ENCODE measurements at places on chromosomes 7 and 10.

- no peak for DNase-seq
Observed at GRCh38 chr10:36473122-36473521, 652.3 kb upstream of the ANKRD30A start.

- no peak for DNase-seq
Observed at GRCh38 chr10:17115683-17116082, 13.9 kb downstream of the CUBN start.

- no peak for DNase-seq
Observed at GRCh38 chr7:95102662-95103061, 195.3 kb downstream of the PPP1R9A start.

GRCh38 chr10:17409170-17409733 is 45.1 kb downstream of the ST8SIA6 start:
- DNase-seq = peak; percentile 56

DNA sequence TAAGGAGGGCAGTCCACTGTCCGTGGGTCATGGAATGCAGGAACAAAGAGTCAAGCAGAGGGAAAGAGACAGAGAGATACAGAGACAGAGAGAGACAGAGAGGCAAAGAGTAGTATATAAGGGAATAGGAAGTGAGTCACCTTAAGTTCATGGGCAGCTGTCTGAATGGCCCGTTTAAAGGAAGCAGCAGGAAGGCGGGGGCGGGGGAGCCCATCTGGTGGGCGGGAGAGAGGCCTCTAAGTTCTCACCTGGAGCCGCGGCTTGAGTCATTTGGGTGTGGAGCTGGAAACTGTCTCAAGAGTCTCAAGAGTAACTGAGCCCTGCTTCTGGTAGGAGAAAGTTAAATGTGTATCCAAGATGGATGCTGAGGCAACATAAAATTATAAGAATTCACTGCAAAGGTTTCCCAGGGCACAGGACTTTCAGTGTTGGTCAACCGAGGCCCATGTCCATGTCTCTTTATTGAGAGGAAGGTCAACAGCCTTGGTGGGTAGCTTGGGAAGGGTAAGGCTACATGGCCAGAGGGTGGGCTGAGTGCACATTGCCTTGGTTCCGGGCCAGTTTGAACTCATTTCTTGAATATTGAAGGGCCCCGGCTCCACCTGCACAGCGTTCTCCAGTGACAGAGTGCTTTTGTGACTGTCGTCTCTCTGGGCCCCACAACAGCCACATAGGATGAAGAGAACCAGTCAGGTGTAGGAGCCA is 85.5 kb upstream of the CACUL1 start:
- DNase-seq = no peak

DNA sequence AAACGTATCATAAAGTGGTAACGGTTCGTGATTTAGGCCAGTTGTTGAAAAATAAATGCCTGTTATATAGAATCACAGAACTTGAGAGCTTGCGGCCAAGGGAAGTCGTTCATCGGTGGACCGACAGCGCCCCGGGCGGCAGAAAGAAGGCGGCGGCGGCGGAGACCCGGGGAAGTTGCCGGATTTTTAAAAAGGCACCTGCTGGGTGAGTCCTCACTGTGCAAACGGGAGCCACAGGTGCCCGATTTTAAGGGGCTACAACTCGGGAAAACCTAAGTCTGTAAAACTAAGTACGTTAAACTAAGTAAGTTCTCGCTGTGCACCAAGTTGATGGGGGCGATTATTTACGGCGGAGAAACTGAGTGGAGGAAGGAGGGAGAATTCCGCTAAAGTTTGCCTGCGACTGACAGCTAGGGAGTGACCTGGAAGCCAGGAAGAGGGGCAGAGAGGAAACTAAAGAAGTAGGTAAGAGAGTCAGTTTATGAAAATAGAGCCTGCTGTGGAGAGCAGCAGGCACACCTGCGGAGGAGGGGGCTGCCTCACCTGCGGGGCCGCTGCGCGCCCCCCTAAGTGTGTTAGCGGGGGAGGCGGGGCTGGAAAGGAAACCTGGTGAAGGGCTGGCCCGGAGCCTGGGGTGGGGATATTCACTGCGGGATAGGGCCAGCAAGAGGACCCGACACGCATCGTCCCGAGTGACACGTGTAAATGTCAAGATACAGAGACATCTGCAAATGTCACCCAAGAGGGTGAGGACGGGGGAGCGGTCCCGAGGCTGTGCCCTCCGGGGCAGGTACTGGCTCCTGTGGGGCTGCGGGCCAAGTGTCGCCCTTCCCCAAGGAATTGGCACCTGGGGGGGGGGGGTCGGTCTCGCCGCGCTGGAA is 996 bp downstream of the ADAM12 start:
- DNase-seq = no peak

GRCh38 chr10:93357680-93358079 is 124.5 kb downstream of the MYOF start:
- DNase-seq = no peak

GRCh38 chr7:149866779-149867447 is 6.9 kb upstream of the ATP6V0E2 start:
- DNase-seq = no peak

- DNase-seq = no peak
Observed at GRCh38 chr10:43166207-43166879, 28.1 kb downstream of the CSGALNACT2 start.

DNA sequence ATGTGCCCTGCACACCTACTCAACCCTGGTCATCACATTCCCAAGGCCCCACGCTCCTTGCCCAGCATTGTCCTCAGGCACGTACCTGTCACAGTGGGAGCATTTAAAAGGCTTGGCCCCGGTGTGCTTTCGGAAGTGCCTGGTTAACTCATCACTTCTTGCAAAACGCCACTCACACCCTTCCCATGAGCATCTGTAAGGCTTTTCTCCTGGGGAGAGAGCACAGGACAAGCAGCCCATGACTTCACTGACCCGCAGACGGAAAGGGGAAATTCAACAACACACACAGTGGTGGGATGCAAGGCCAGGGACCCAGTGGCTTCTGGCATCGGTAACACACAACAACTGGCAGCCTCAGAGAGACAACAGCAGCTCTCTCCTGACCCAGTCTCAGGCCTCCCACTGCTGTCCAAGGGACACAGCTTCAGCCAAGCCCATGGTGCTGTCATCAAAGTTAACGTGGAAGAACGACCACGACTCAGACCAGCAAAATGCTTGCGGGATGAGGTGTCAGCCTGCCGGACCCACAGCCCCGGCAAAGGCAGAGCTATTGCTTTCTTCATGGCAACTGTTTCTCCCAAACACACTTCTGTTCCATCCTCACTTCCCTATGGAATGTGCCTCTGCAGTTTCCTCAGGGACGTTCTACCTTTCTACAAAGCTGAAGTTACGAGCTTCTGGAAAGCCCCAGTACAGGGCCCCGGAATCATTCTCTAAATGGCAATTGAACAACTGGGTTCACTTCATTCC is 4.8 kb downstream of the KLF6 start:
- no peak for DNase-seq

GRCh38 chr10:91804126-91804510 is 5.9 kb downstream of the TNKS2 start:
- no peak for DNase-seq

DNA sequence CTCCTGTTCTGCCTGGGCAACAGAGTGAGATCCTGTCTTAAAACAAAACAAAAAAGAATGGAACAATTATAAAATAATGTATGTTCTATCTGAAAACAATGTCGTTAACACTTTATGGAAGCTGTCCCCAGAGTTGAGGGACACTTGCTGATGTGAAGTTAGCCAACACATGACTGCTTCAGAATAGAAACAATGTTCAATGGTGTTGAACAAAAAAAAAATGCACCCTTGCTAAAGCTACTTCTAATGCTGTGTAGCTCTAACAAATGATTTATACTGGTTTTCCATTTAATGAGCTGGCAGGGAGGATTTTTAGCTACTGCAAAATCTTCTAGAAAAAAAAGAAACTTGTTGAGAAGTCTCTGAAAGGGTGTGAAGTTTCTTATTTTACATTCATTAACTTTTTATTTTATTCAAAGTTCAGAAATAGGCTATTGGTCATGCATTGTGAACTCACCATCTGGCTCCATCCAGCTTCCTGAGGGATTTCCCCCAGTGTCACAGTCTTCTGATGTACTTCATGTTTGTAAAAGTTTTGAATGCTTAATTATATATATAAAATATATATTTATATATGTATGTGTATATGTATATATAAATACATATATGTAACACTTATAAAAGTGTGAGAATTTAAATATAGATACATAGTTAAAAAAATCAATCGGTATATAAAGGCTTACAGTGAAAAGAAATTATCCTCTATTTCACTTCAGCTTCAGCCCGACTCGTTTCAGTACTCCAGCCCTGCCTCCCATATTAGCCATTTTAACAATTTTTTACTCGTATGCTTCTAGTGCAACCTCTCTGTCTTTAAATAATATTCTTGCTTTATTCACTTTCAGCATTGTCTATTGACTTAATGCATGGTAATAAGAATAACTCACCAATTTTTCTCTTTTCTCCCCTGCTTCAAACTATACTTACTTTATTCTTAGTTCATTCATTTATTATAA is 35.0 kb downstream of the HDAC9 start:
- DNase-seq = no peak

DNA sequence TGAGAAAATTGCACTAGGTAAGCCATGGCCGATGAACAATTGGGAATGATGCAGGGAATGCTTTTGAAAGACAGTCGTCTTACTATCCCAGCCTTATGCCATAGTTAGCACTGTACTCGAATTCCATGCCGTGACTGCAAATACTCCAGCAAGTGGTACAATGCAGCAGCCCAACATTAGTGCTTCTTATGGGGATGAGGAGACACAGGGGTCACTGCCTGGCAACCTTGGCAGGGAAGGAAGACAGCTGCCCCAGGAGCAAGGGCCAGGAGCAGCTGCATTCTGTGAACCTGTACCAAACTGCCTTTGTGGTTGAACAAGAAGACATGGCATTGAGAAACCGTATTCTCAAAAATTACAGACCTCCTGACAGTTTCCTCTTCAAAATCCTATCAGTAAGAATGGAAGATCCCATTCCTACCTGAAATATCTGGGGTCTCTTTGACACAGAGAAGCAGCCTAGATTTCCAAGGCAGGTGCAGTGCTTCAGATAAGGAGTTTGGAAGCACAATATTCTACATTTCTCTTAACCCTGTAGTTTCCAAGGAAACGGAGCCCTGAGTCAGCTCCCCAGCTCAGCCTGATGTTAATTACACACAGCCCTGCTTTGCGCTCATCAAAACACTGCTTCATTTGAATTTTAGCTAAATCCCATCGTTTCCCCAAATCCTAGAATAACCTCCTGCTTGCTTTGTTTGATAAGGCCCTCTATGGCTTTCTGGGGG is 49.0 kb upstream of the FRMD4A start:
- DNase-seq = no peak

GRCh38 chr10:119283818-119284217 is 76.4 kb downstream of the GRK5 start:
- DNase-seq = no peak

DNA sequence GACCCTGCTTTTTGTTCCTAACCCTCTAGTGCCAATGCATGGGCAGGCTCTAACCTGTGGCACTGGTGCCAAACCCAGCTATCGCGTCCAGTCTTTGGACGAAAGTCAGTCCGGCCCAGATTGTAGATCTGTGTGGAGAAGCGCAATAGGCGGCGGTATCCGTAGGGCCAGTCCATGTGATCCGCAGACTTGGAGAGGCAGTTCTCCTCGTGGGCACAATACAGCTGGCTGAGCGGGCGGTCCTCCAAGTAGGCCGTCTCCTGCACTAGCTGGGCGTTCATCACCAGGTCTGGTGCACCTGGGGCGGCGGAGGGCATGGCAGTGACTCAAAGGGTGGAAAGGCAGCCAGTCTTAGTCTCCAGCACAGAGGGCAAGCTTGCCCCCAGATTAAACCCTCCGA is 14.5 kb downstream of the LOXL4 start:
- DNase-seq = no peak

- DNase-seq = no peak
Observed at GRCh38 chr7:89500084-89500483, 654.2 kb upstream of the STEAP1 start.

DNA sequence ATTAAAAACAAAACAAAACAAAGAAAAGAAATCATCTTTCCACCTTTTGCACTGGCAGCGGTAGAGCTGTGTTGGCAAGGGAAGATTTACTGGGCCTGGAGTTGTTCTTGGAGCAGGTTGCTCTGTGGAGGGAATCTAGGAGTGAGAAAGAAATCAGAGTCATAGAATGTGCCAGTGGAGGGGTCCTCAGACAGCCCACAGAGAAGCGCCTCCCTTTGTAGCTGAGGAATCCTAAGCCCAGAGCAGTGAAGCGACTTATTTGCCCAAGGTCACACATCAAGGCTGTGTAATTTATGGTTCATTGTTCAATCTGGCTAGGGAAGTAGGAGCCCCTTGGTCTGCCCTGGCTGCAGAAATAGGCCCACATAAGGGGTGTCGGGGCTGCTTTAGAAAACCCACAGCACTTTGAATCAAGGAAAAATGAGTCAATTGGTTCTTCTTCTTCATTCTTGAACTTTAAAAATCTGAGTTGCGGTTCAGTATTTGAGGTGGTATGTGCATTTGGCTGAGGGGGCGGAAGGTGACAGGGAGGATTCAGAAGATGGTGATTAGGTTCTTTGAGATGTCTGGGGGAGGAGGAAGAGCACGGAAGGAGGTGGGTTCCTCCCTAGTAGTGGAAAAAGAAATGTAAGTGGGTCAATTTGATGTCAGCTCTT is 253.7 kb downstream of the PTEN start:
- no peak for DNase-seq

DNA sequence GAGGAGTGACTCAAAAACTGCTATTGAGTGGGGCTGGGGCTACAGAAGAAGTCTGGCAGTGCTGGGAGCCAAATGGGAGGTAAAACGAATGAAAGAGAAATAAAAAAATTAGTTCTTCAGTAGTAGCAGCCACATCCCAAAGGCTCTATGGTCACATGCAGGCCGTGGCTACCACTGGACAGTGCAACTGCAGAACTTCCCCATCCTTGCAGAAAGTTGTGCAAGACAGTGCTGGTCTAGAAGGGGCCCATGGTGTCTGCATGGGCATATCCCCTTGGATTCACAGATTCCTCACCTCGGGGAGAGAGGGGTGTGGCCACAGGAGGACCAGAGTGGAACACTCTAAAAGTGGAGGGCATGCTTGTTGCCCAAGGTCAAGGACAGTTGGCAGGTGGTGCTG is 47.6 kb downstream of the RPS24 start:
- DNase-seq = no peak
